Keratinocyte (primary cell): ENCODE measurements at places on chromosomes 13 and 19. TPM values are rescaled to one million over a fixed set of nuclear protein-coding genes. Genes with fewer than 3 reads are reported as not detected.

BIVM gene
- polyA plus RNA-seq = 11.8 to 20.7 TPM (median 13.2 TPM) in 3 replicates

ZNF90 gene
- polyA plus RNA-seq = 2.8 to 5.8 TPM (median 3.3 TPM) in 3 replicates

POU2F2 gene
- 7.0 to 9.6 TPM (median 7.1 TPM) in 3 replicates for polyA plus RNA-seq

IL17D gene
- polyA plus RNA-seq = 0.07 to 0.09 TPM (median 0.09 TPM) in 3 replicates

SERPINE3 gene
- polyA plus RNA-seq = not detected in 3 replicates

GRK1 gene
- polyA plus RNA-seq = not detected in 3 replicates

ZNF155 gene
- 5.0 to 7.0 TPM (median 6.2 TPM) in 3 replicates for polyA plus RNA-seq

URAD gene
- not detected in 3 replicates for polyA plus RNA-seq

HCST gene
- polyA plus RNA-seq = 0.19 to 0.30 TPM (median 0.25 TPM) in 3 replicates

NECTIN2 gene
- 26.8 to 38.9 TPM (median 29.8 TPM) in 3 replicates for polyA plus RNA-seq

ZNF446 gene
- polyA plus RNA-seq = 2.1 to 4.7 TPM (median 2.7 TPM) in 3 replicates

KIR3DL1 gene
- not detected in 3 replicates for polyA plus RNA-seq

GPR18 gene
- polyA plus RNA-seq = not detected in 3 replicates

ZNF221 gene
- 1.5 TPM in 3 replicates for polyA plus RNA-seq

ZSCAN1 gene
- polyA plus RNA-seq = not detected in 3 replicates

SIAH3 gene
- polyA plus RNA-seq = 0.12 to 0.19 TPM (median 0.17 TPM) in 3 replicates

PRX gene
- 0.22 to 0.49 TPM (median 0.42 TPM) in 3 replicates for polyA plus RNA-seq

CYP4F2 gene
- polyA plus RNA-seq = 0.06 to 0.15 TPM (median 0.13 TPM) in 3 replicates

IZUMO1 gene
- 0.28 to 0.75 TPM (median 0.63 TPM) in 3 replicates for polyA plus RNA-seq

PNMA8C gene
- polyA plus RNA-seq = not detected in 3 replicates

ZNF726 gene
- polyA plus RNA-seq = 0.82 to 1.6 TPM (median 1.3 TPM) in 3 replicates

CEACAM16 gene
- not detected in 3 replicates for polyA plus RNA-seq

DCLK1 gene
- 0.03 to 0.05 TPM (median 0.04 TPM) in 3 replicates for polyA plus RNA-seq

ZNF878 gene
- polyA plus RNA-seq = 0.15 to 0.29 TPM (median 0.24 TPM) in 3 replicates

CERS1 gene
- polyA plus RNA-seq = 0.09 to 0.23 TPM (median 0.14 TPM) in 3 replicates

ZNF444 gene
- polyA plus RNA-seq = 7.4 to 10.8 TPM (median 9.1 TPM) in 3 replicates

MAG gene
- polyA plus RNA-seq = not detected in 3 replicates

GPC5 gene
- polyA plus RNA-seq = 0.10 to 0.17 TPM (median 0.10 TPM) in 3 replicates

MCEMP1 gene
- polyA plus RNA-seq = 0.09 TPM in 1 of 3 replicates, not detected in the others

CGB8 gene
- not detected in 3 replicates for polyA plus RNA-seq
